ENCODE measurements at places on chromosomes 12 and 14.
A peak's percentile ranks its signal among the peaks of the same experiment; 100 is the strongest.

GRCh38 chr14:85125291-85125670 lies 404.7 kb upstream of the FLRT2 start:
- no peak for DNase-seq

- DNase-seq = no peak
Measured at GRCh38 chr14:81638656-81639280, 105.1 kb upstream of the SEL1L start.

- no peak for DNase-seq
Measured at GRCh38 chr14:23085458-23085857, 9.5 kb downstream of the ACIN1 start.

DNA sequence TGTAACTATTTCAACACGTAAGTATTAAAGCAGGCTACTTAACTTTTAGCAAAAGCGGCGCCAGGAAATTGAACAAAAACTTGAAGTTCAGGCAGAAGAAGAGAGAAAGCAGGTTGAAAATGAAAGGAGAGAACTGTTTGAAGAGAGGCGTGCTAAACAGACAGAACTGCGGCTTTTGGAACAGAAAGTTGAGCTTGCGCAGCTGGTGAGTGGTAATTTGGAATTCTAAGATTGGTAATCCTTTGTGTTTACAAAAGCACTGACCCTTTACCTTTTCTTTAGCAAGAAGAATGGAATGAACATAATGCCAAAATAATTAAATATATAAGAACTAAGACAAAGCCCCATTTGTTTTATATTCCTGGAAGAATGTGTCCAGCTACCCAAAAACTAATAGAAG lies 4.0 kb downstream of the PNN start:
- no peak for DNase-seq

- peak; percentile 42 for DNase-seq
Measured at GRCh38 chr12:75944097-75944904, 87.3 kb downstream of the PHLDA1 start.

DNA sequence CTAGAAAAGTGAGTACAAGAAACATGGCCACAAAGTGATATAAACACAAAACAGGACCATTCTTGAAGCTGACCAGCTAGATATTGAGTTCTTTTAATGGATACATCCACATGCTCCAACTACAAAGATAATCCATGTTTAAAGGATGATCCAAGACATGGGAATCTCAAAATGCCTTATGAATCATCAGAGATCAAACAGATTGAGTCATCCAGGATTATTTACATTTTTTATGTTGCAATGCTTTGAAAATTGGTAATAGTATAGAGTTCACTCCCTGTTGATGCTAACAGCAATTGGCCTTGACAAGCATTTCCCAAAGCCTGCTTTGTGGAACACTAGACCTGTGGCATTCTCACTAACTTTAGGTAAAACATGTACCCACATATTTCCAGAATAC lies 293.0 kb upstream of the TBX3 start:
- no peak for DNase-seq

DNA sequence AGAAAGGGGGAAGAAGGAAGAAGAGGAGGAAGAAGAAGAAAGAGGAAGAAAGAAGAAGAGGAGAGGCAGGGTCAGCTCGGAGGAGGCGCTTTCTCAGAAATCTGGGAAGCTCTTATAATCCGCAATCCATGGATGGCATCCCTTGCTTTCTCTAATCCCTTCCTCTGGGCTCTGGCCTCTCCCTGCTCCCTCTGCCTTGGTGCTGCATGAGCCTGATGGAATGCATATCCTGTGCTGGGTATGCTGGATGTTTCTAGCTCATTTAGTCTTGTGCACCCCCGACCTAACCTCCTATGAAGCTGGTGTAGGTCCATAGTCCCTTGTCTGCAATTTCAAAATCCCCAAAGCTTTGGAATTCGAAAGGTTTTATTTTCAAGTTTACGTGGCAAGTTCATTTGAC lies 94.2 kb upstream of the MYL2 start:
- DNase-seq = no peak

GRCh38 chr12:30047516-30048254 lies 263.9 kb upstream of the TMTC1 start:
- no peak for DNase-seq

- DNase-seq = peak; percentile 52
Measured at GRCh38 chr12:123131879-123132402, 18.9 kb downstream of the PITPNM2 start.

- no peak for DNase-seq
Measured at GRCh38 chr14:62916551-62916950, 128.7 kb downstream of the KCNH5 start.

DNA sequence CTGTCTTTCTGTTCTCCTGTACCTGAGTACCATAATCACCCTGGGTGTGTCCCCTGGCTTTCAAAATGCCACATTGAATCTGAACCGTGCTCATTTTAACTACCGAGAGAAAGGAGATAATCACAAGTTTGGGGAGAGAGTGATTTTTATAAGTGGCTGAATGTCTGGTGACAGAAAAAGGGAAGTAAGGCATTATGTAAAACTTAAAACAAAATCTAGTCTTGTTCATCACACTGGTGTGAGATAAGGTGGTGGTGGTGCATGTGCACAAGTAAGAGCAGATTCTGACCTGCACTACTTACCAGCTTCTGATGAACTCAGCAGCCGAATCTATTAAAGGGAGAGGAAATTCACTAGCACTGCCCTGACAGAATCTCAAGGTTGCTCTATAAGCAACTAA lies 56.3 kb downstream of the SPPL3 start:
- DNase-seq = no peak

GRCh38 chr14:30874120-30874998 lies at the start of gene COCH:
COCH (plus strand) TSS chr14:30874559; CDS start chr14:30874939, 380 bp downstream.
- DNase-seq = peak; percentile 1

GRCh38 chr12:99392091-99392850 lies 255.3 kb upstream of the GARIN6 start:
- DNase-seq = no peak

GRCh38 chr14:93103392-93104080 lies 12.2 kb downstream of the ITPK1 start:
- peak; percentile 76 for DNase-seq

DNA sequence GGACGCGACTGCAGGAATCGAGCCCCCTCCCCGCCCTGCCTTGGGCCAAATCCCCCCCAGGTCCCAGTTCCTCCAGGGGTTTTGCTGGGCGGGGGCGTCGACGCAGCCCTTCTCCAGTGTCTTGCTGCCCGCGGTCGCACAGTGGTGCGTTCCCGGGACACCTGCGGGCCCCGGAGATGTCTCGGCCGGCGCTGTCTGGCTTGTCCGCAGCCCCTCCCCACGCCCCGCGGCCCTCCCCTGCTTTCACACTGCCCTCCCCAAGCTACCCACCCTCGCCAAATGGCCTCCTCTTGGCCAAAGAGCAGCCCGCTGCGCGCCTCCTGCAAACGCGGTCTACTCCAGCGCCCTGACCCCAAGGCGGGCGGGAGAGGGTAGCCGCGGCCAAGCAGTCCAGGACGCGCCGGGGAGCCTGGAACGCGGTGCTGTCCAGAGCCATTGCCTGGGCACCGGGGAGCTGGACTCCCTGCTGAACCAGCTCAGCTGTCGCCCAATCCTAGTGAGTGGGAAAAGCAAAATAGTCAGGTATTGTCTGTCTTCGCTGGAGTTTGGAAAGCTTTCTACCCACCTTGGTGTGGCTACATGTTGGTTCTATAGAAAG lies 122.0 kb downstream of the AACS start:
- DNase-seq = no peak

DNA sequence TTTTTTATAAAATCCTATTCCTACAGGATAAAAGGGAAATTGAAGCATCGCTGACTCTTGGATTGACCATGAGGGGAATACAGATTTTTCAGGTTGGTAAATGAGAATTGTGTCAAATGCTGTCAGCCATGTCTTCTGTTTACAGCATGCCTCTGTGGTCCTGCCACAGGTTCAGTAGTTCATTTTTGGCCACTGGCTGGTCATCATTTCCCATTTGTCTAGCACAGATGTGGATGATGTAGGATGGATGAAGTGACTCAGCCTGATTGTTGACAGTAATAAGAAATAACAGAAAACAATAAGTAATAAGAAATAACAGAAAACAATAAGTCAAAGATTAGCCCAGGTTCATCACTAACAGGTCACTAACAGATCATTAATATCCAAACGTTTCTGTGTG lies 59.8 kb downstream of the FRMD6 start:
- no peak for DNase-seq

GRCh38 chr14:74531467-74531866 lies 37.9 kb downstream of the ISCA2 start:
- DNase-seq = no peak

GRCh38 chr12:51421266-51421884 lies 3.3 kb upstream of the SLC4A8 start:
- DNase-seq = peak; percentile 69

DNA sequence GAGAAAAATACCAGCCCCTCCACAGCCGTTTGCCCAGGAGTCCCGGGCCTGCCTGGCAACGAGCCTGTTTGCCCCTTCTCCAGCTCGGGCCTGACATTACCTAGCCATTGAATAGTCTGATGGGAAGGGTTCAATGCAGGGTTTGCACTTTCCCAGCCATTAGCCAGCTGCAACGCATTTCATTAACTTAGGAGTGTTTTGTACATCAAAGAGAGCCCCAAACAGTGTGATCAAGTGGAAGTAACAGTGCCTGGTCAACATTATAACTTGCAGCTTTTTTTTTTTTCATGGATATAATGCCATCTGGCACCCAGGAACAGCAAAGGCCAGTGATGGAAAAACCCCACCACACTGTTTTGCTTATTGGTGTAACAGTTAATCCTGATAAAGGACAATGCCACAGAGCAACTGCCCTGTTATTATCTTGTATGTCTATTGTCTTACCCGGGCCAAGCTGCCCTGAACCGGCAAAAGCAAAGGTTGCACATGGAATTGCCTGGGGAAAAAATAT lies 38.0 kb downstream of the BTG1 start:
- DNase-seq = no peak

GRCh38 chr14:54772451-54772881 lies 130.2 kb downstream of the GCH1 start:
- DNase-seq = no peak

DNA sequence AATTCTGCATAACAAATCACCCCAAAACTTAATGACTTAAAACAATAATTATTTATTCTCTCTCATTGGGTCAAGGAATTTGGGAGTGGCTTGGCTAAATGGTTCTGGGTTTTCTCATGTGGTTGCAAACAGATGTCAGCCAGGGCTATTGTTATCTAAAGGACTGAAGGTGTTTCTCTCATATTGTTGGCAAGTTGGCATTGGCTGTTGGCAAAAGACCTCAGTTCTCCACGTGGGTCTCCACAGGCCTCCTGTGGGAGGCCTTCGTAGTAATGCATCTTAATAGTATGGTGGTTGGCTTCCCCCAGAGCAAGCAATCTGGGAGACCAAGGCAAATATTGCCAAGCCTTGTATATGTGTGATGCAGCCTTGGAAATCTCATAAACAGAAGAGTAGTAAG lies 14.4 kb downstream of the GALNT16 start:
- no peak for DNase-seq

GRCh38 chr12:48794870-48795269 lies 6.0 kb upstream of the ADCY6 start:
- no peak for DNase-seq

GRCh38 chr14:64946310-64947045 lies 3.9 kb upstream of the GPX2 start:
- no peak for DNase-seq

DNA sequence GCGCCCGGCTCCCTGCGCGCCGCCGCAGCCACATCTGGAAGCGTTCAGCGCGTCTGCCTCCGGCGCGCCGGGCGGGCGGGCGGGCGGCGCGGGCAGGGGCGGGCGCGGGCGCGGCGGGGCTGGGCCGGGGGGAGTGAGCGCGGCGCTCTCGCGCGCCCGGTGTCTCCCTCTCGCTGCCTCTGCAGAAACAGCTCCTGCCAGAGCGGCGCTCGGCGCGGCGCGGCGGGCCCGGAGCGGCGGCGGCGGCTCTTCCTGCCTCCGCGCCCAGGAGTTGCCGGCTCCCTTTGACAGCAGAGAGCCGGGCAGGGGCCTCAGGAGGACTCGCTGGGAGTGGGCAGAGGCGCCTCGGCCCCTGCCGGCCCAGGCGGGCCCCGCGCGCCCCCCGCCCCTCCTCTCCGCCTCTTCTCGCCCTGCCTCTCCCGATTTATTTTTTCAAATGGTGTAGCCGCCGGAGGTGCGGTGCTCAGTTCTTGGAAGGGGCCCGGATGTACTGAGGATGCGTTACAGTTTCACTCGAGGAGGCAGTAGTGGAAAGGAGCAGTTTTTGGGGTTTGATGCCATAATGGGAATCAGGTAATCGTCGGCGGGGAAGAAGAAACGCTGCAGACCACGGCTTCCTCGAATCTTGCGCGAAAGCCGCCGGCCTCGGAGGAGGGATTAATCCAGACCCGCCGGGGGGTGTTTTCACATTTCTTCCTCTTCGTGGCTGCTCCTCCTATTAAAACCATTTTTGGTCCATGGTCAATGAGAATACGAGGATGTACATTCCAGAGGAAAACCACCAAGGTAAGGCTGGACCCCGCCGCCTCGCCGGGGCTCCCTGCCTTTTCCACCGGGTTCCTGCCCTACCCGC lies at the start of gene CACNA1C:
TSS of gene CACNA1C (plus strand) at position 162 of the 853 bp plus-strand sequence. CDS start at position 738, 576 bp downstream.
- peak; percentile 29 for DNase-seq

- peak; percentile 25 for DNase-seq
Measured at GRCh38 chr12:12007713-12008231, 63.0 kb upstream of the BCL2L14 start.

DNA sequence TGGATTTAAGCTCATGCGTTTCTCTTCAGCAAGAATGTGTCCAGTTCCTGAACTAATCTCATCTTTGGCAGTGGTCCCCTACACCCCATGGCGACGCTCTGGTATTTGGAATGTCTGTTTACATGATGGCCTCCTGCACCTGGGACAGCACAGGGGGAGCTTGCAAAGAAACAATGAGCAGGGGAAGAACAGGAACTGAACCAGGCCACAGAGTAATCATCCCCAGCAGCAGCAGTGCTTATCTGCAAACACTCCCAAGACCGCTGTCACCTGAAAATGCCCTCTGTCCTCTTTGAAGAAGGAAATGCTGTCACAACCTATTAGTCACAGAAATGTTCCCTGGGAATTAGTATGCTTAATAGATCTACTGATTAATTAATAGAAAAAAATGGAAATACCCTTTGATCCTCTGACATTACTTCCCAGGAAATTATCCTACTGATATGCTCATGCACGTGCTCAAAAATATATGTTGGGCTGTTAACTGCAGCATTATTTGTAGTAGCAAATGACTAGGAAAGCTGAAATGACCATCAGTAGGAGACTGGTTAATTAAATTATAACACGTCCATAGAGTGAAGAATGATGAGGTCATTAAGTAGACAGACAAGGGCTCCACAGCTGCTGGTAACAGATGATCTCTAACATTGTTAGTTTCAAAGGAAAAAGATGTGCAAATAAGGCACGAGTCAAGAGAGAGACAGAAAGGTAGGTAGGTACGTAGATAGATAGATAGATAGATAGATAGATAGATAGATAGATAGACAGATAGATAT lies 279.3 kb upstream of the FLRT2 start:
- DNase-seq = no peak

GRCh38 chr12:88325816-88326189 lies 183.7 kb downstream of the TMTC3 start:
- no peak for DNase-seq

DNA sequence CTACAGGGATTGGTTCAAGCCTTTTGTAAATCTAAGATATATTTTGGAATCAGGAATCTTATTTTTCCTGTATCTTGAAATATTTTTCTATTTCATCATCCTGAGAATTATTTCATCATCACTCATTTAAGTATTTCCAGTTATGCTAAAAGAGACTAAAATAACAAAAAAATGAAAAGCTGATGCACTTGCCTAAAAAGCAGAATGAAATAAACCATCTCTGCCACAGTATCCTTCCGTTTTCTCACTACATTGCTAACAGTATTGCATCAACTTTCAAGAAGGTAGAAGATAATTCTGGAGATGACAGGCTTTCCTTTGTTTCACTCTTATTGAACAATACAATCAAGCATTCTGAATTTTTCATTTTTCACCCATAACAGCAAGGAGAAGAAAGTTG lies 31.1 kb upstream of the EIF5 start:
- no peak for DNase-seq

- DNase-seq = no peak
Measured at GRCh38 chr12:121452340-121452984, 52.5 kb downstream of the RNF34 start.

Data from CD4-positive, alpha-beta T cell treated with Interleukin-10 for 1 hour (primary cell).